ENCODE measurements at places on chromosomes 4 and X. TPM values are rescaled to one million over a fixed set of nuclear protein-coding genes. Genes with fewer than 3 reads are reported as not detected.

CFAP47 gene
- 0.10 TPM for total RNA-seq

CT47C1 gene
- not detected for total RNA-seq

TCEAL5 gene
- total RNA-seq = 0.10 TPM

BGN gene
- total RNA-seq = not detected

DLG3 gene
- total RNA-seq = 6.4 TPM

TMPRSS11A gene
- total RNA-seq = not detected

IL1RAPL1 gene
- under 0.01 TPM for total RNA-seq

TEC gene
- total RNA-seq = 7.2 TPM

DCAF12L1 gene
- not detected for total RNA-seq

RTL9 gene
- not detected for total RNA-seq

TLR2 gene
- 155 TPM for total RNA-seq

NRK gene
- total RNA-seq = under 0.01 TPM

NAA11 gene
- not detected for total RNA-seq

PABPC5 gene
- total RNA-seq = not detected

CYBB gene
- total RNA-seq = 284 TPM

EMD gene
- 39.3 TPM for total RNA-seq

MAP7D3 gene
- total RNA-seq = 3.3 TPM

ARHGAP10 gene
- total RNA-seq = 10.6 TPM

PLAC8 gene
- total RNA-seq = 354 TPM

Data from mononuclear cell (primary cell).